ENCODE measurements at places on chromosomes 7 and 10.
A peak's percentile ranks its signal among the peaks of the same experiment; 100 is the strongest.

GRCh38 chr10:8790390-8790789 lies 735.9 kb downstream of the GATA3 start:
- no peak for DNase-seq

DNA sequence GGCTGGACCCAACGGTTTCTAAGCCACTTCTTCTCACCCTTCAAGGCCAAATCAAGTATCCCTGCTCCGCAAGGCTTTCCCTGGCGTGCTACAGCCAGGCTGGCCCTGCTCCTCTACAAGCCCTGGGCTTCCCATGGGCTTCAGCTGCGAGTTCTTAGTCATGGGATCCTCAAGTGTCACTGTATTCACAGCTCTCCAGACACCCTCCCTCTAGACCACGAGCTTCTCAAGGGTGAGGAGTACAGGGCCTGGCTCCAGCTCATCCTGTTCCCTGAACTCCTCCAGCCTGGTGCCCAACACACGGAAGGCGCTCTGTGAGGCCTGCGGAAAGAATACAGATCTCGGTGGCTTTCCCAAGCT lies 38.8 kb downstream of the FAM53B start:
- DNase-seq = no peak

DNA sequence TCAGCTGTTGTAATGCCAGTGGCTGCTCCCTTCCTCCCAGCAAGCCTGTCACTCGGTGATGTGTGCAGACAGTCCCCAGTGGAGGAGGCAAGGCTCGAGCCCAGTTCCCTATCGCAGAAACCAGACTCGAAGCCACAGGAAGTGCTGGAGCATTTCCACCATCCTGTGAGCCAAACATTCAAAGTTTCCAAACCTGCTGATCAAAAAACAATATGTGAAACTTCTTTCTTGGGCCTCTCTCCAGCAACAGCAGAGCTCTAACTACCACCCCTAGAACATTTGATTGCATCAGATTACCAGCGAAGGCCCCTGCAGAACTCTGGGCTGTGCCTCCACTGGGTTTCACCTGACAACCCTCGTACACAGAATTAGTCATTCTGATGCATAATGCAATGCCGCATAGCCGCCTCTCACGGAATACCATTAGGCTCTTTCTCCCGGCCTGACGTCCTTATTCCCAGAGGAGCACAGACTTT lies 94.0 kb downstream of the ELMO1 start:
- no peak for DNase-seq

DNA sequence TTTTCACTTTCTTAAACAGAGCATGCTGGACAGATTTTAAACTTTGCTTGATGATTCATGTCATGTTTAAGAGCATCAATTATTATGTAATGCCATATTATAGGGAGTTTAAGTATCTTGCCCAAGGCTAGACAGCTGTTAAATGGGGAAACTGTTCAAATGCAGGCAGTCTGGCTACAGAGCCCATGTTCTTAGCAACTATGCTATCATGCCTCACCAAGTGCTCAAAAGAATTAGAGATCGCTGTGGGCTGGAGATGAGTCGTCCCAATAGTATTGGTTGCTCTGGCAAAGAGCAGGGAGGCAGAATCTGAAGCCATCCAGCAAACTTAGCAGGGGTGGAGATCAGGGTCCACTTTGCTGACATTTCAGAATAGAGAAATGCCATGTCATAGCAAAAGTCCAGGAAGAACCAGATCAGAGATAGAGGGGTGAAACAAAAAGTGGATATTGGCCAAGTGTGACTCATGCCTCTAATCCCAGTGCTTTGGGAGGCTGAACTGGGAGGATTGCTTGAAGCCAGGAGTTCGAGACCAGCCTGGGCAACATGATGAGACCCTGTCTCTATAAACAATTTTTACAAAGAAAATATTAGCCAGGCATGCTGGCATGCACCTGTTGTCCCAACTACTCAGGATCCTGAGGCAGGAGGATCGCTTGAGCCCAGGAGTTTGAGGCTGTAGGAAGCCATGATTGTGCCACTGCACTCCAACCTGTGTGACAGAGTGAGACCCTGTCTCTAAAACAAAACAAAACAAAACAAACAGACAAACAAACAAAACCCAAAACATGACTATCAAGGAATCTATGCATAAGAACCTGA lies 57.8 kb downstream of the BAMBI start:
- DNase-seq = peak; percentile 81

- no peak for DNase-seq
These were observed 150.7 kb upstream of the KLF14 start for GRCh38 chr7:130884437-130885417.

DNA sequence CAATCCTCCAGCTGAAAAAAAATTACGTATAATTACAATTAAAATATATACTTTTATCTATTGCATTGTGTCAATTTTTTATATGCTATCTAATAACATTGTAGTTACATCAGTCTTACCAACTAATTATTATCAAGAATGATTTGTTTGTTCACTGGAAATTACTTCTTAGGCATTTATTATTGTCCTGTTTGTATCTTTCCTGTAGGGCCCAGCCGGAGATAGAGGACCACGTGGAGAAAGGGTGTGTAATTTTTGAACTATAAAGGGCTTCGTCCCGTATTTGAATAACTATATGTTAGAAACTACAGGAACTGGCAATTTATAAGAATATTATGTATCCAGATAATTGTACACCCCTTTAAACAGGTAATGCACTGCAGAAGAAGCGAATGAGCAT lies 4.1 kb downstream of the COL1A2 start:
- no peak for DNase-seq

DNA sequence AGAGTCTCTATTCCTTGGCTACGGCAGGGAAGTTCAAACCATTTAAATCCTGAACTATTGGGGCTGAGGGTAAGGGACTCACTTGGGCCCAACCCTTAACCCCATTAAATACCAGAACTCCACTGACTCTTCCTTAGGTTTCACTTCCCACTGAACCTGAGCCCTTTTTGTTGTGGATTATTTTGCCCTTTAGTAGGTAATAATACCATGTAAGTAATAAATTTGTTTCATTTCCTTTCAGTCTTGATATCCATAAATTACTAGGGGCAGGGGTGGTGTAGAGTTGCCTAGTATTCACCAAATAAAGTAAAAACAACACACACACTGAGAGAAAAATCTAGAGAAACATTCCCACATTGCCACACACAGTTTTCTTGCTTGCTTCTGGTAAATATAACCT lies 352.0 kb downstream of the PCDH15 start:
- DNase-seq = no peak

DNA sequence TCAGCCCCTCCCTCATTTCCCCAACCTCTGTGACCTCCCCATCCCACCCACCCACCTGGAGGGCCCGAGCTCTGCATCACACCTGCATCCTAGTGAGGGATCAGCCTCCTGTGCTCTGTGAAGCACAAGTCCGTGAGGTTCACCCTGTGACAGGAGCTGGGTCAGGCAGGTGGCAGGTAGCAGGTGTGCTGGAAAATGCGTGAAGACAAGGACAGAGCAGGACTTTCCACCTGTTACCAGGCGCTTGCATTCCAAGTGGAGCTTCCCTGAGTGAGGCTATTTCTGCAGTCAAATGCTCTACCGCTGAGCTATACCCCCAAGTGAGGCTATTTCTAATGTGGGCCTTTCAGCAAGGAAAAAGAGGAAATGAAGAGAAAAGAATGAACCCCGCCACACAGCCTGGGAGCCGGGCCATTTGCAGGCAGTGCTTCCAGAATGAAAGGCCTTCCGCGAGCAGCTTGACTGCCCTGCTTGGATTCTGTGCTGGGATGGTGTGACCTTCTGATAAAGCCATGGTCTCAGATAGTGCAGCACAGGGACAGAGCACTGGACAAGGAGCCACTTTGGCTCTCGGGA lies 13.3 kb upstream of the CPXM2 start:
- no peak for DNase-seq

GRCh38 chr7:33646166-33646565 lies 259.2 kb upstream of the BMPER start:
- DNase-seq = no peak

GRCh38 chr7:131961054-131961680 lies 404.7 kb upstream of the PODXL start:
- no peak for DNase-seq

GRCh38 chr7:35485436-35485835 lies 209.5 kb downstream of the HERPUD2 start:
- no peak for DNase-seq

- peak; percentile 65 for DNase-seq
These were observed 110.7 kb downstream of the RNF32 start for GRCh38 chr7:156751319-156751718.

GRCh38 chr7:90833443-90833842 lies 237.3 kb downstream of the CDK14 start:
- no peak for DNase-seq

- no peak for DNase-seq
These were observed 11.1 kb downstream of the PKD1L1 start for GRCh38 chr7:47937065-47937687.

GRCh38 chr10:1123198-1123597 lies 67.0 kb downstream of the WDR37 start:
- DNase-seq = no peak

- DNase-seq = no peak
These were observed 65.2 kb upstream of the TM9SF3 start for GRCh38 chr10:96651998-96652431.

GRCh38 chr7:42055171-42055570 lies 181.8 kb downstream of the GLI3 start:
- DNase-seq = no peak

DNA sequence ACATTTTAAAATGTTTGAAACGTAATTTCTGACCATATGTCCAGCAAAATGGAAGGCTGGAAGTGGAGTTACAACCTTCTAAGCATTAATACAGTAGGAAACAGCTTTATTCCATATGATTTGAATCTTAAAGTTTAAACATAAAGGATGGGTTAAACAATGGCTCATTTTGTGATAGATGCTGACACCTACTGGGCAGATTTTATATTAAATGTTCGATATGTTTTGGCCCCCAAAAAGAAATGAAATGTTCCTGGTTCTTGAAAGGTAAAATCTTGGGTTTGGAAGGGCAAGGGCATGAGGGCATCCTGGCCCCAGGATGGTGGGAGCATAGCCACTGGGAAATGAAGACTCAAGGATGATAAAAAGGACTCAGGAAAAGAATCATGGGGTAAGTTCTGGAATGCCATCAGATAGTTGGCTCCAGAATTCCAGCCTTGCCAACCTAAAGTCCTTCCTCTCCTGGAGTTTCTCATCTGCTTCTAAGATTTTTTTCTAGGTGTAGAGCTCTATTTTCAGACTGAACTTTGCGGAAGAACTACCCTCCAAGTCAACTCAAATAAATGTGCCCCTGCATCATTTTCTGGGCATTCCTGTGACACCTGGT lies 34.6 kb upstream of the SLC35G1 start:
- DNase-seq = no peak

DNA sequence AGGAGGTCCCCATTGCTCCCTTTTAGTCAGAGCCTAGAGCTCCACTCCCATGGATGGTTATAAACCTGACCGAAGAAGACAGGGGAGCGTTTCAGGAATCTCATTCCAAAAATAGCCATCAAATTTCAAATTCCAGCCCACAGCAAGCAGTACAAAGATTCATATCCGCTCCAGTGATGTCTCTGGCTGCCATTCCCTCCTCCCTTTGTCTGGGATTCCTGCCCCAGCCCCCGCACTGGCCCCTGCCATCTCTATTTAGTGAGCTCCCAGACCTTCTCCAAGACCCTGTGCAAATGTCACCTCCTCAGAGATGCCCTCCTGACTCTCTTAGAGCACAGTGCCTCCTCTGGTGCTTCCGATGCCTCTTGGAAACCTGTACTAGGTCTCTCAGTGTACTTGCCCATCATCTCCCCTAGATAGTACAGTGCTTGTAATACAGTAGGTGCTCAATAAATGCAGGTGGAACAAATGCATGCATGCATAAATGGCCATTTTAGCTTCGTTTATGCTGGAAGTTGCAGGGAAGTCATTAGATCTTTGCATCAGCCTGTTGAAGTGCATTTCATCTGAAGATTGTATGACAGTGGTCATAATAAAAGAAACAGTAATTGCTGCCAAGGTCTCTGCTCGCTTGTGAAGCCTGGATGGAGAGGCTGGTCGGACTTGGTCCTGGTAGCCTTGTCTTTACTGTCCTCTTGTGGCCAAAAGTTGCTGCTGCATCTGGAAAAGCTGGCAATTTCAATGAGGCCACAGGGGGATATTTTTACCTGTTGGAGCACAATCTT lies 32.0 kb upstream of the HABP2 start:
- DNase-seq = peak; percentile 67

DNA sequence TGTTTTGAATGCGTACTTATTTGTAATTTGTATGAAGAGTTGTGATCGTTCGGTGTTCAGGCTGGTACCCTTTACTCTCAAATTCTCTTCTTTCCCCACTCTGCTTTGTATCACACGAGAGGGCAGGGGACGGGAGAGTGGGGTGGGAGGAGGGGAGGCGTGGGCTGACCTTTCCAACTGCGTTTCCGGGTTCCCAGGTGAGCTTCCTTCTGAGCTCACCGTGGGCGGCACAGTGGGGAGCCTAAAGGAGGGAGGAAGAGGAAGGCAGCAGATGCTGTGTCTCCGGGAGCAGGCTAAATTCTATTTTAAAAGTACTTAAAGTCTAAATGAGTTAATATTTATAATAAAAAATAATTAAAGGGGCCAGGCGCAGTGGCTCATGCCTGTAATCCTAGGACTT lies 7.4 kb upstream of the XRCC2 start:
- DNase-seq = no peak

GRCh38 chr7:51313738-51314425 lies 2.7 kb downstream of the COBL start:
- DNase-seq = no peak

GRCh38 chr10:124349231-124349995 lies 69.3 kb downstream of the OAT start:
- DNase-seq = no peak

DNA sequence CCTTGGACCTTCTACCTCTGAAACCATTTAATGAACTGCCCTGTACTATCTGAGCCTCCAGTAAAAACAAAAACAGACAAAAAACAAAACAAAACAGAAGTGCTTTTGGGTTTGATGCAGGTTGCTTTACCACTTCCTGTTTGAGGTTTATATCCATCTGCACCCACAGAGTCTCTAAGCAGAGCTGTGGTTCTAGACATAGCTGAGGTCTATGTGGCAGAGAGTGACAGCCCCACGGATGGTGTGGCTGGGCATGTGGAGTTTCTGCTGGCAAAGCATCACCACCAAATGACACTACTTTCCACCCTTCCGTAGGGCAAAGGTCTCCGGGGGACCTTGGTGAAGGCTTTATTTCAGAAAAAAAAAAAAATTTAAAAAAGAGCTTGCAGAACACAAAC lies 754.2 kb downstream of the GRID1 start:
- DNase-seq = no peak

DNA sequence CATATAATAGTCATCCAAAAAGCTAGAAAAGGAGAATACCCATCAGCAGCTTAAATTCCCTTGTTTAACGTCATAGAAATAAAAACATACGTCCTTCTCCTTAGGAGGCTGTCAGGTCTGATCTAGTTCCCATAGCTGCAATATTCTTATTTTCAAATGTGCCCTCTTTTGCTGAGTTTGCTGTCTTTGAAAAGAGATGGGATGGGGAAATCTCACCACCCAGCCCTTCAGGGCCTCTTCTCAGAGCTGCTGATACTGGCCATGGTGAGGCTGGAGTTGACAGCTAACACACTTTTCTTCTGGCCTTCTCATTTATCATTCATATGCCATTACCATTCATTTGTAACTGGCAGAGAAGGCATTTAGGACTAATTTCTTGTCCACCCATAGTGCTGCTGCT lies 5.1 kb upstream of the PCGF5 start:
- no peak for DNase-seq
